Effector CD8-positive, alpha-beta T cell (primary cell): ENCODE measurements at places on chromosomes 7 and 10.

DNA sequence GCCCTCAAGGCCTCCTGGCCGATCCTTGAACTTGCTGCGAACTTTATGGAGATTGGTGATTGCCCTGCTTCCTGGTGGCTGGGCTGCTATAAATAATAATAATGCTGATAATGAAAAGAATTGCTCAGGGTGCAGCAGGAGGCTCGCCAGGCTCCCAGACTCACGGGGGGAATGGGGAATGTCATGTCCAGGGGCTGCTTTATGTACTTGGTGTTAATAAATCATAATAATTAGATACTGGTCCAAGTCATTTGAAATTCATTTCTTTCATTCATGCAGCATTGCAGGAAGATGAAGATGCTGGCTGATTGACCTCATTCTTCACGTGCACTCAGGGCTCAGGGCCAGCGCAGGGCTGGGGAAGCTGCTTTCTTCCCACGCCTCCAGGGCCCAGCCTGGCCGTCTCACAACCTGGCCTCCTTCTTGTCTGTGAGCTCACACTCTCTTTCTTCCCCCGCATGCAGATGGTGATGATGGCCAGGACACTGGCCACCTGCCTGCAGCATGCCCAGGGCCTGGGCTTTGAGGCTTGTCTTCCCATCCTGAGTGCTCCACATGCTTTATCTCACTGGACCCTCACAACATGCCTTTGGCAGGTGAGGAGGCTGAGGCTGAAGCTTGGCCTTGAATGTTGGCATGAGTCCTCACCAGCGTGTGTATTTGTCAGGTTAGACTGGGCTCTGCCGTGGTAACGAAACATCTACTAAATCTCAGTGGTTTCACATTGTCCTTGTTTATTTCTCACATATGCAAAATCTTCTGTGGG lies 138.4 kb upstream of the TNS3 start:
- DNase-seq: no peak

DNA sequence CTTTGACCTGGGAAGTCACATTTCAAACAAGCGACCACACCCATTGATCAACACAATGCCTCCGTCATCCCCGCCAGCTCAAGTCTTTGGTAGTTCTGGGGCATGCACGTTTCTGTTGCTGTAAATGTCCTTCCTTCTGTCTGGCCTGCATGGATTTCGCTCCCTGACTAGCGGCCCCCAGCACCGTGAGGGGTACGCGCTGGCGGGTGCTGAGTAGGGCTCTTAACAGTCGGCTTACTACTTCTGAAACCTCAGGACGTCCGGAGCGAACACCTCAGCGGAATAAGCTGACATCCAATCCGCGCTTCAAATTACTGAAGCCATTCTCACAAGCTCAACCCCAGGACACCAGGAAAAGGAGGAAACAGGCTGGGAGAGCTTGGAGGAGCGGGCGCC lies 505 bp downstream of the NUDCD3 start:
- peak; percentile 33 for DNase-seq

- no peak for DNase-seq
These were observed 523.9 kb upstream of the MGMT start for GRCh38 chr10:128943111-128943510.

DNA sequence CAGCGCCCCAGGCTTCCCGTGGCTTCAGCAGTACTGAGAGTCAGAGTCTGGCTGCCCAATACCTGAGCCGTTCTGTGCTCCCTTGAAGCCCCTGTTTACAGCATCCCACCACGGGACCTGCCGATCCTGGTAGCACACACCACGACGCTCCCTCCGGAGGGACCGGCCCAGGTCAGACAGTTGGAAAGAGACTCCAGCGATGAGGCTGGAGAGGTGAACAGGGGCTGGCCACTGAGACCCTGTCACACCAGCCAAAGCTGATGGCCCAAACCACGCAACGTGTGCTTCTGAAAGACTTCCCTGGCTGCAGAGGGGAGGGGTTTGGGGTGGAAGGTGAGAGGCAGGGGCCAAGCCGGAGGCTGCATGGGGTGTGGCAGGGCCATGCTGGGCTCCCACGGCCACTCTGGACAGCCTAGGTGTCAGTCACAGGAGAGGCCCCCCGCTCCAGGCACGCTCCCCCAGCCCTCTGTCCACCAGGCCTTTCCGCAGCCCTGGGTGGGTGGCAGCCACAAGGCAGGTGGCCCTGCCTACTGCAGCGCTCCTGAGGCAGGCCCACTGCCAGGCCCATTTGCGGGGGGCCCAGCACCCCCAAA lies 140.2 kb upstream of the CHST15 start:
- DNase-seq: no peak

DNA sequence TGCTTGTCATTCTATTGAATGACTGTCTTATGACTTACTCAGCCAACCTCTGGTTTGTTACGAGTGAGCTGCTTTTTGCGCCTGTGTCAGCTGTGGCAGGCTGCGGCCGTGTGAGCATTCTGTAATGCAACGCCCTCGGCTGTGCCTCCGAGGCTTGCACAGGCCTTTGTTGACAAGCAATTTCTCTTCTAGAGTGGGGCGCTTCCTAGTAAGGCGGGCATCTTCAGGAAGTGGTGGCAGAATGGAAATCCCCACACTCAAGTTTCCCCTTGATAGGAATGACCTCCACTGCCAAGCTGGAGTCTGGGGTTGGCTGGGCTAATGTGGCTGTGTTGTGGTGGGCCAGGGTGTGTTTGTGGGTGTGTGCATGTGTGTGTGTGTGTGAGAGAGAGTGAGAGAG lies 20.2 kb upstream of the TMEM178B start:
- no peak for DNase-seq

DNA sequence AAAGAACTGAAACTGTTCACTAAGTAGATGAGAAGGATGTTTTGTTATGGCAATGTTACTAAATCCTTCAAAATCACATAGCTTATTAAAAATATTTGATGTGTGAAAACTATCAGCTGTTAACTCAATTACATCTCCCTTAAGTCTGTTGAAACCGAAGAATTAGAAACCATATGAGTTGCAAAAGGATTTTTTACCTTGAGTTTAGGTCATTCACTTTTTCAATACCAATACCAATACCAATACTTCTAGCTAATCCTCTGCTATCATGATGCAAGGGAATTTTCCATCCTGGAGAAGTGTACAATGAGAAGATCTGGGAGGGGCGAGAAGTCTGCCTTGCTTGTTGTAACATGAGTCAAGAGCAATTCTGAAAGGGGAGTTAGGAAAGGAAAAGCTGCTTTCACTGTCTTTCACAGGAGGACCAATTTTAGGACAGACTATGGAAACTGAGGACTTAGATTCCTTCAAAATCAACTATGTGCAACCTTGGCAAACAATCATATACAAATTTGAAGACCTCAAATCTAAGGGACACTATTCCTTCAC lies 199.7 kb downstream of the IMMP2L start:
- no peak for DNase-seq

- peak; percentile 54 for DNase-seq
These were observed 681 bp upstream of the SPOCK2 start for GRCh38 chr10:72088889-72089575.

- no peak for DNase-seq
These were observed 9.9 kb upstream of the GSAP start for GRCh38 chr7:77426052-77426404.

- DNase-seq: no peak
These were observed 137.1 kb downstream of the OAT start for GRCh38 chr10:124281666-124282065.

DNA sequence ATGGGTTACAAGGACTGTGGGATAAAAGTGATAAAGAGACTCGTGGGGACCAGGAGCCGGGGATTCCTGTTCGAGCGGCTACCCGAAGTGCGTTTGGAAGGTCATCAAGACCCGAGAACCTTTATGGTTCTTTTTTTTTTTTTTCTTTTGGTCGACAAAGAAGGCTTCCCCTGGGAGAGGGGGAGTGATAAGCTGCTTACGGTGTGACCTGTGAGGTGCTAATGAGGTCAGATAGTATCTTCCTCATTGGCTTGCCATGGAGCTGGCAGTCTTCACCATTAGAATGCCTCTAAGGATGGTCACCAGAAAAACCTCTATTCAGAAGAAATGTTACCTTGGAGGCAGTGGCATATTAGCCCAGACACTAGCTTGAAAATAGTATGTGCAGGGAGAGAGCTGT lies 92.3 kb upstream of the STEAP4 start:
- DNase-seq: no peak

GRCh38 chr10:32210306-32211045 lies 136.5 kb downstream of the EPC1 start:
- DNase-seq: no peak

GRCh38 chr10:49791100-49791499 lies 29.0 kb upstream of the OGDHL start:
- DNase-seq: no peak

- no peak for DNase-seq
These were observed 283.1 kb upstream of the KAT6B start for GRCh38 chr10:74543276-74543675.

- DNase-seq: no peak
These were observed 12.0 kb upstream of the COMTD1 start for GRCh38 chr10:75247797-75248196.
